ENCODE measurements at places on chromosomes 13 and 19.
A peak's percentile ranks its signal among the peaks of the same experiment; 100 is the strongest.

- no peak for DNase-seq
These were observed 15.4 kb upstream of the KPTN start for GRCh38 chr19:47499371-47499770.

GRCh38 chr13:45109102-45109720 lies 11.1 kb upstream of the GTF2F2 start:
- DNase-seq, result no peak

- no peak for DNase-seq
These were observed 27.7 kb upstream of the FAM216B start for GRCh38 chr13:42753697-42754096.

GRCh38 chr13:108926862-108927261 lies 297.5 kb downstream of the MYO16 start:
- no peak for DNase-seq

DNA sequence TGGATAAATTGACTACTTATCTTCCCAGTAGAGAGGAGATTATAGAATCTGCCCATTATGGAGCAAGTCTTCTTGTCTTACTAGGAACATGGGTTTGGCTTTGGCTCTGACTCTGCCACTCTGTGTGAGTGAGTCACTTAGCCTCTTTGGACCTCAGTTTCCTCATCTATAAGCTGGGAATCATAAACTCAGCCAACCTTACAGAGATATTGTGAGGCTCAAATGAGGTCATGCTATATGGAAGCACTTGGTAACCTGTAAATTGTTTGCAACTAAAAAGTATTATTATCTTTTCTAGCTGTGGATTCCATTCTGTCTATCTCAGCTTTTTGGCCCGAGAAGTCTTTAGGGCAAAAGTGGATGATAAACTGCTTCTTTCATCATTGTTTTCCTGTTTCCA lies 186.8 kb upstream of the TSC22D1 start:
- no peak for DNase-seq

GRCh38 chr13:21035498-21035897 lies 25.9 kb downstream of the LATS2 start:
- DNase-seq, result no peak

GRCh38 chr13:95643571-95643935 lies 953 bp downstream of the DZIP1 start:
- DNase-seq, result peak; percentile 52

All from muscle of arm (tissue), 14 donors.